T-helper 9 cell (primary cell): ENCODE measurements at places on chromosomes 4 and X.

DNA sequence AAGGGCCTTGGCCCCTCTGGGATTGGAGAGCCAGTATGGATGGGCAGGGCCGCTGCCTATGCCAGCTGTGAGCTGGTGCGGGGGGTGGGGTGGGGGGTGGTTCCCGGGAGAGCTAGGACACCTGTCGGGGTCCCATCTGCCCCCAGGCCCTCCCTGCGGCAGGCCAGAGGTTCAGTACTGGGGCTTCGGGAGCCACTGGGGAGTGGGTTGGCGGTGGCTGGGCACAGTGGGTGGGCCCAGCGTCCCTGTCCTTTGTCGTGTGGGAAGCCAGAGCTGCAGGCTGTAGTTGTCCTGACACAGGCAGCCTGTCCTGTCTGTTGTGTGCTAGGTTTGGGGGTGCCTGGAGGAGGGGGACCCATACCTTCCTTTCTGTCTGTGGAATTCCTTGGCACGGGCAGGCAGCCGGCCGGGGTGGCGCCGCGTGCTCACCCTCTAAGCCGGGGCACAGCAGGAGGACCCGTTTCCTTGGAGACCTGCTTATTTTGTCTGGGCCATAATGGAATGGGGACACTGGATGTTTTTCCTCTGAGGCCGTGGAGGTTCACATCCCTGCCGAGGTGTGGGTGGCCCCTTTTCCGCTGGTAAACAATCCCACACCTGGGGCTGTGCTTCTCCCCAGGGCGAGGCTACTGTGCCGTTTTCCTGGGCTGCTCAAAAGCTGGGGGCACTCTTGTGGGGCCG is 14.8 kb downstream of the DOK7 start:
- DNase-seq: no peak

GRCh38 chrX:104864296-104864695 is 298.3 kb downstream of the IL1RAPL2 start:
- no peak for DNase-seq

GRCh38 chr4:41613821-41614220 is 75.9 kb downstream of the LIMCH1 start:
- no peak for DNase-seq

DNA sequence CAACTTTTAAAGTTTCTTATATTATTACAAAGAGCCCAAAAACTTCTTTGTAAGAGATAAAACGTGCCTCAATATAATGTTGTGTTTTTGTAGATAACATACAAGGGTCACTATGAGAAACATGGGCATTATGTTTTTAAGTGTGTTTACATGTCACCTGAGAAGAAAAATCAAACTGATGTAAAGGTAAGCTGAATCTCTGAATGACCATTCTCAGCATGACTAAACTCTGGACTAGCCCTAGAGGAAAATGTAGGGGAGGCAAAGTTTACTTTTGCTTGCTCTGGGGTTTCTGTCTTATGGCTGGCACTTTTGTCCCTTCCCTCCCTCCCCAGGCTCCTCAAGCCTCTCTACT is 6.8 kb downstream of the MEPE start:
- no peak for DNase-seq

GRCh38 chrX:30673127-30673796 is 20.0 kb downstream of the GK start:
- DNase-seq: no peak
